Activated T-helper 2 cell treated with anti-CD3 and anti-CD28 coated beads, Interferon-gamma antibody, Interleukin-2, Interleukin-4, amounts not matched to agents 10 μg/mL and 5 μg/mL and 100 μg/mL, durations not matched to agents 14 hours and 24 hours and 36 hours (primary cell): ENCODE measurements at places on chromosomes 5 and 9. TPM values are rescaled to one million over a fixed set of nuclear protein-coding genes. Genes with fewer than 3 reads are reported as not detected.

- no peaks in the 10 kb centered on the region for H3K4me1 ChIP-seq
- H3K27me3 ChIP-seq: no peaks in the 10 kb centered on the region
- H3K36me3 ChIP-seq: peaks cover 10% of the 10 kb centered on the region
- no peak overlapping the region for H3K4me3 ChIP-seq
Measured at GRCh38 chr5:168766426-168766700, 187.2 kb upstream of the PANK3 start.

DNA sequence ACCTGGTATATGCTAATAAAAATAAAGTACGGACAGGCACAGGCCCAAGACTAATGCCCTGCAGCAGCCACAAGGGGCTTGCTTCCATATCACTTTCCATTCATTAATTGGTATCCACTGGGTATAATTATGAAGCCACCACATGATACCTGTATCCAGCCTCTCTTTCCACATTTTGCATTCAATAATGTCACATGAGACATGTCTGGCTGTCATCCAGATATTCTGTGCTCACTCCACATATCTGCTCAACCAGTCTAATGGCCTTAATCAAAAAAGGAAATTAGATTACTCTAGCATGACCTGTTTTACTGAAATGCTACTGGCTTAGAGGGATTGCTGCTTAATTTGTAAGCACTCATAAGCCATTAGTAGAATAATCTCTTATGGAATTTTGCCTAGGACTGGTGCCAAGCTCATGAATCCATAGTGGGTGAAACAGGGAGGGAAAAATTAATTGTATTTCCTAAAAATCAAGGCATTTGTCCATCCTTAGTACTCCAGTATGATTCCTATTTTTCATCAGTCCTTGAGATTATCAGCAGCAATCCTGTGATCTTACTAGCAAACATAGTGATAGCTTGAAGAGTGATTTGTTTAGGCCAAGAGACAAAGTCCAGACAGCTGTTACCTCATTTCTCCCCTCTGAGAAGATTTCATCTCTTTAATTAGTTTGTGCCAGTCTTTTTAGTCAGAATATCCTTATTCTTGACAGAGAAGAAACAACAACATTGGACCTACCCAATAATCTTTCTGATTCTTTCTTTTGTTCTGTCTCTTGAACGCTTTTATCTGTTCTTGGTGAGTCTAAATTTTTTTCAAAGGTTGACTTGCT, 119.2 kb upstream of the ABCA1 start:
- H3K27me3 ChIP-seq: peaks cover 3% of the 10 kb centered on the region
- no peak overlapping the region for H3K4me3 ChIP-seq
- no peaks in the 10 kb centered on the region for H3K4me1 ChIP-seq
- DNase-seq: no peak

DNA sequence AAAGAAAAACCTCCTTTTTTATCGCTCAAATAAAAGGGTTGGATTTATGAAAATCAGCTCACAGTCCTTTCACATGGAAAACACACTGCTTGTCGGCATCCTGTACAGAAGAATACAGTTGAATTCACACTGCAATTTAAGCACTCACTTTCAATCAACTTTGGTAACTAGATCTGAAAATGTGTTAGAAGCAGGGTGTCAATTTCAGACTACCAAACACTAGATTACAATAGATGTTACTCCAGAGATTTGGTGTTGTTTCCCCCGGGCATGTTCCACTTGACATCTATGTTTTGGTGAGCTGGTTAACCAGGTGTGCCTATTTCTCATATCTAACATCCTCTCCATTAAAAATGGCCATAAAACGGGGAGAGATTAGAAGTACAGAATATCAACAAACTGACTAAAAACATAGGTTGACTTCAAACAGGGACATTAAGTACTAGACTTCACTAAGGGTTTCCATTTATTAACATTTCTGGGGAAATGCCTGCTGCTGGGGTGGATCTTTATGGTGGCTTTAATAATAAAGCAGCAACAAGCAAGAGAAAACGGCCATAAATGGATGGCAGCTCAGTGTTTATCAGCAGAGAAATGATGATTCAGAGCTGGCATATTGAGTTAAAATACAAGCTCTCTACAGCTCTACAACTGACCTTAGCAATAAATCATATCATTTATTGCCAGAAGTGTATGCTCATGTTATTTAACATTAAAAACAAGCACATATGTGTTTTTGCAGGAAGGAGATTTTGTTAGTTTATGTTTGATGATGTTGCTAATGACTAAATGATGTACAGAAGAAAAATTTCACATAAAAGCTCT, 158.8 kb downstream of the SLF1 start:
- peaks cover 34% of the 10 kb centered on the region for H3K27me3 ChIP-seq
- no peaks in the 10 kb centered on the region for H3K4me1 ChIP-seq
- no peak for DNase-seq
- no peak overlapping the region for H3K27ac ChIP-seq

- peak within 1 kb of the TSS; percentile 33 for H3K27ac ChIP-seq
- H3K4me3 ChIP-seq: peak within 1 kb of the TSS; percentile 83
- DNase-seq: peak; percentile 17
- H3K36me3 ChIP-seq: no peaks in the 10 kb centered on the region
Measured at GRCh38 chr9:6645355-6646292, at the start of gene GLDC. GLDC (minus strand) TSS chr9:6645729; CDS start chr9:6645499, 230 bp downstream.

The SMIM33 gene
- total RNA-seq: 0.23 and 0.25 TPM in 2 replicates

The RPL12 gene
- 1,311 and 1,325 TPM in 2 replicates for total RNA-seq

The DNM1 gene
- 0.90 and 2.4 TPM in 2 replicates for total RNA-seq

The PCDHB6 gene
- not detected in 2 replicates for total RNA-seq

- DNase-seq: no peak
- H3K27ac ChIP-seq: no peak overlapping the region
- H3K4me1 ChIP-seq: no peaks in the 10 kb centered on the region
- no peaks in the 10 kb centered on the region for H3K36me3 ChIP-seq
- no peak overlapping the region for H3K4me3 ChIP-seq
Measured at GRCh38 chr5:38319491-38319890, 61.1 kb downstream of the EGFLAM start.

GRCh38 chr5:113269023-113269997, 165.5 kb downstream of the TSSK1B start:
- peaks cover 17% of the 10 kb centered on the region for H3K27me3 ChIP-seq
- H3K27ac ChIP-seq: no peak overlapping the region
- H3K4me3 ChIP-seq: no peak overlapping the region
- no peaks in the 10 kb centered on the region for H3K36me3 ChIP-seq
